ENCODE measurements at places on chromosomes 12 and 14. TPM values are rescaled to one million over a fixed set of nuclear protein-coding genes. Genes with fewer than 3 reads are reported as not detected.

ITGB7 gene
- total RNA-seq: 397 TPM

GYS2 gene
- total RNA-seq: 0.32 TPM

NANOG gene
- total RNA-seq: not detected

IL22 gene
- not detected for total RNA-seq

PELI2 gene
- 13.6 TPM for total RNA-seq

GRCh38 chr12:1348606-1349005 lies 245.8 kb downstream of the FBXL14 start:
- H3K36me3 ChIP-seq: no peaks in the 10 kb centered on the region
- H3K4me1 ChIP-seq: no peaks in the 10 kb centered on the region
- no peaks in the 10 kb centered on the region for H3K27me3 ChIP-seq
- no peak overlapping the region for H3K4me3 ChIP-seq
- DNase-seq: no peak

DNA sequence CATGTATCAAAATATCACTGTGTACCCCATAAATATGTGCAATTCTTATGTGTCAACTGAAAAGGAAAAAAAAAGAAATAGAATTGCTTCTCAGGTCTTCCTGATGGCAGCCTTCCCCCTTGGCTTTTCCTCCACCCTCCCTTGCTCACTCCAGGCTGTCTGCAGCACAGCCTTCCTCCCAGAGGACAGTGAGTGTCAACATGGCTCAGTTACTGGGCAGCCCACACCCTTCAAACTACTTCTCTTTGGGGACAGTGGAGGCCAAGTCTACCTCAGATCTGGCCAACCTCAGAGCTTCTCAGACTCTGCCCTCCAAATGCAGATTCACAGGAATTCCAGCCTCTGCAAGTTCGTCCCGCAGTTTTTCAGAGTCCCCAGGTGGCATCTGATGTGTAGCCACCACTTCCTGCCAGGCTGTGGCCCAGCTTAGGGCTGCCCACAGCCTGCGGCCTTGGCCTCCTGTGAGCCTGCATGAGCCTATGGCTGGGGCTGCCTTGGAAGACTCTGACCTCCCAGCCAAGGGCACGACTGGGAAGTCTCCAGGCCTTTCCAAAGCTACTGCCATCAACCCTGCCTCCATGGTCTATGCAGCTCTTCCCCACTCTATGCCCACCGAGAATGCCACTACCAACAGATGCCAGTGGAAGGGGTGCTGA lies 148.0 kb upstream of the PWP1 start:
- H3K36me3 ChIP-seq: no peaks in the 10 kb centered on the region
- no peaks in the 10 kb centered on the region for H3K27me3 ChIP-seq
- DNase-seq: no peak
- H3K4me1 ChIP-seq: no peaks in the 10 kb centered on the region

DNA sequence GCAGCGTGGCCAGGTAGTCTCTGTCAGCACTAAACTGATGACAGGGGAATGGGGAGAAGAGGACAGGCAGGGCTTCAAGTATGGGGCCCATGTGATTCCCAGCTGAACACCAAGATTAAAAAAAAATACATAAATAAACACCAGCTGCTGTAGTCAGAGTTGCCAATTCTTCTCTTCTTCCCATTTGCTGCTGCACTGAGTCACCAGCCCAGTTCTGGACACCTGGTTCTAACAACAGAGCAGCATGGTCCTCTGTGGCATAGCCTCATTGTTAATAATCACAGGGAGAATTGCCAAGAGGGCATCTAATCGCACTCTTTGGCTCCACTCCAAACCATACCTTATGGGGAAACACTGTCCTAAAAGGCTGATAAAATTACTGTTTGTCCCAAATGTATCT lies 15.1 kb downstream of the PPM1H start:
- H3K4me1 ChIP-seq: no peaks in the 10 kb centered on the region
- DNase-seq: no peak
- H3K36me3 ChIP-seq: no peaks in the 10 kb centered on the region

DNA sequence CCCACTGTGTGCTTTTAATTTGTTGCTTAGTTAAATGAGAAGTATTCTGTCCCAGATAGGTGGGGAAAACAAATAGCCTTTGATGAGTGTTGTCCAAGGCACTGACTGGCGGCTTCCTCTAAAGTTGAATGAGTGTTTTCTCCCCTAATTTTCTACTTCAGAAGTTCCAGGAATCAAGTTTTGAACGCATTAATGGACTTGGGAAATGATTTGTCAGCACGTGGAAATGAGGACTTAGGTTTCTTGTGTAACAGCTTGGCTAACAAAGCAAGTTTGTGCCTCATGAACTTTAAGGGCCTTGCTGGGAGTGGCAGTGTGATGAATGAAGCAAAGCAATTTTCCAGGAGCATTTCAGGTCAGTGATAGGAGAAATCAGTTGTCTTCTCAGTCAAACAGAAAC lies 56.9 kb downstream of the LIN52 start:
- H3K4me3 ChIP-seq: no peak overlapping the region

DNA sequence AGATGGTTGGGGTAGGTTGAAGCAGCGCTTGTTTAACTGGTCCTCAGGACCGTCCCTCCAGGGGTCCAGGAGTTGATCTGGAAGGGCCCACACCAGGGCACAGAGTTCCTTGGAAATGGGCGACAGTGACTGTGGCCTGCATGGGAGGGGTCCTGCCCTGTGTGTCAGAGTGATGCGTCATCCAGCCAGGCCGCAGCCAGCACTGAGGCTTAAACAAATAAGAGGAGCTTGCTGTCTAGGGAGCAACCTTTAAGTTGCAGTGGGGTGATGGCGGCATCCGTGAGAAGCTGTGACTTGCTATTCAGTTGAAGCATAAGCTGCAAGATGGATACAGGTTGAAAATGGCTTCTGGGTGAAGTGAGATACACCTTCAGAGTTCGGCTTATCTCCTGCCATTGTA lies 20.2 kb downstream of the DCAF4 start:
- no peak overlapping the region for H3K27ac ChIP-seq
- H3K4me1 ChIP-seq: no peaks in the 10 kb centered on the region
- no peak for DNase-seq
- H3K36me3 ChIP-seq: peaks cover 8% of the 10 kb centered on the region

- no peak overlapping the region for H3K4me3 ChIP-seq
- H3K27me3 ChIP-seq: no peaks in the 10 kb centered on the region
- peak; percentile 24 for DNase-seq
- H3K36me3 ChIP-seq: no peaks in the 10 kb centered on the region
- no peaks in the 10 kb centered on the region for H3K4me1 ChIP-seq
These were observed 370.6 kb downstream of the KCNH5 start for GRCh38 chr14:62674563-62675237.

DNA sequence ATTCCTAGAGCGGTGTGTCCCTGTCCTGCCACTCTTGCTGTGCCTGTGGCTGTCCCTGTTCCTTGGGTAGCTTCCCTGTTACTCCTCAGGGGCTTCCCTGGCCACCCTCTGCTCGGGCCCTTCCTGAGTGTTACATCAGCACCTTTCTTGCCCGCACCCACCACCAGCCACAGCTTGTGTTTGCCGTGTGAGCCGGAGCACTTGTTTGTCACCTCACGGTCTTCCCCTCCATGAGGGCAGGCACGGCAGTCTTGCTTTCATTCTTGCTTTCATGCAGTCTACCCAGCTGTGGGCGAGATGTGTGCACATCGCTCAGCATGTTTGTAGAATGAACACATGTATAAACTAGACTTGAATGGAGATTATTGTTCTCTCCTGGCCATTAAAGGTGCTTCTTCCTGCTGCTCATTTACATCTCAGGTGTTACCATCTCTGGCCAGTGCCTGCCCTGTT lies 42.0 kb downstream of the TRAF3 start:
- DNase-seq: peak; percentile 72
- no peaks in the 10 kb centered on the region for H3K36me3 ChIP-seq
- peak overlapping the region; percentile 17 for H3K27ac ChIP-seq
- H3K4me3 ChIP-seq: no peak overlapping the region
- no peaks in the 10 kb centered on the region for H3K27me3 ChIP-seq
- H3K4me1 ChIP-seq: peaks cover 85% of the 10 kb centered on the region

GRCh38 chr14:68610251-68610793 lies 182.5 kb downstream of the ZFP36L1 start:
- H3K27ac ChIP-seq: no peak overlapping the region
- no peaks in the 10 kb centered on the region for H3K4me1 ChIP-seq
- no peaks in the 10 kb centered on the region for H3K27me3 ChIP-seq
- H3K36me3 ChIP-seq: no peaks in the 10 kb centered on the region
- DNase-seq: no peak

- no peaks in the 10 kb centered on the region for H3K4me1 ChIP-seq
- H3K27ac ChIP-seq: no peak overlapping the region
- DNase-seq: no peak
- H3K27me3 ChIP-seq: no peaks in the 10 kb centered on the region
- H3K36me3 ChIP-seq: no peaks in the 10 kb centered on the region
These were observed 23.2 kb upstream of the BDKRB2 start for GRCh38 chr14:96181186-96182056.

- H3K36me3 ChIP-seq: no peaks in the 10 kb centered on the region
- no peak overlapping the region for H3K4me3 ChIP-seq
- H3K27me3 ChIP-seq: no peaks in the 10 kb centered on the region
- DNase-seq: no peak
- no peak overlapping the region for H3K27ac ChIP-seq
These were observed 1.5 kb upstream of the SRRM4 start for GRCh38 chr12:118979763-118980406.

- no peak overlapping the region for H3K27ac ChIP-seq
- DNase-seq: no peak
- no peaks in the 10 kb centered on the region for H3K36me3 ChIP-seq
These were observed 184.9 kb downstream of the CAPZA3 start for GRCh38 chr12:18922851-18923250.

DNA sequence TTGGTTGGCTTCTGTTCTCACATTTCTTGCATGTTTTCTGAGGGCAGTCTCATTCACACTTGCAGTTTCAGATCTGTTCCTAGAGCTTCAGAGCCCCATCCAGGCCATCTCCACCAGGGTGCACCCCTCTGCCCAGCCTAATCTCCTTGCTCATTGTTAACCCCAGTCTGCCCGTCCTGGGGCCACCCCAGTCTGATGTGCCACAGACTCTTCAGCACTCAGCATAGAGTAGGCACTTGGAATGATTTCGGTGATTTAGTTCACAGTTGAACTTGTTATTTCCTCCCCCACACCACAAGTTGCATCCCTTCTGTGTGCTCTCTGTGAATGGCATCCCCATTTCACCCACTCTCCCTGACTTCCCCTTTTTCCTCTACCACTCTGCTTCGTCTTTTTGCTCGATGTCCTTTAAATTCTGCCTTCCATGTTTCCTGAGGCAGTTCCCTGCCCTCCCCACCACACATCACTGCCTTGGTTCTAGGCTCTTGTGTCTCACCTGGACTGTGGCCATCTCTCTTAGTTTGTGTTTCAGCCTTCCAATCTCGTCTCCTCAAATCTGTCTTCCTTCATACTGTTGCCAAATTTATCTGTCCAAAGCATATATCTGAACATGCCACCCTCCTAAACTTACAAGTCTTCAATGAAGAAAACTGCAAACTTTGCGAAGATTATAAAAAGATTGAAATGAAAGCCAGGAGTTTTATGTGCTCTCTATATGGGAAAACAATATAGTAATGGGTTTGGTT lies 41.5 kb downstream of the ANO6 start:
- H3K4me3 ChIP-seq: no peak overlapping the region
- no peak for DNase-seq
- H3K4me1 ChIP-seq: peaks cover 11% of the 10 kb centered on the region
- no peak overlapping the region for H3K27ac ChIP-seq

Data from CD4-positive, alpha-beta memory T cell (primary cell).